ENCODE measurements at places on chromosomes 16 and 17.

- no peak for DNase-seq
Measured at GRCh38 chr17:71335212-71335611, 785.6 kb upstream of the SOX9 start.

- DNase-seq: peak; percentile 66
Measured at GRCh38 chr17:27563532-27563931, 67.5 kb upstream of the LGALS9 start.

- DNase-seq: no peak
Measured at GRCh38 chr17:33929181-33929724, 325.8 kb upstream of the CCL2 start.

DNA sequence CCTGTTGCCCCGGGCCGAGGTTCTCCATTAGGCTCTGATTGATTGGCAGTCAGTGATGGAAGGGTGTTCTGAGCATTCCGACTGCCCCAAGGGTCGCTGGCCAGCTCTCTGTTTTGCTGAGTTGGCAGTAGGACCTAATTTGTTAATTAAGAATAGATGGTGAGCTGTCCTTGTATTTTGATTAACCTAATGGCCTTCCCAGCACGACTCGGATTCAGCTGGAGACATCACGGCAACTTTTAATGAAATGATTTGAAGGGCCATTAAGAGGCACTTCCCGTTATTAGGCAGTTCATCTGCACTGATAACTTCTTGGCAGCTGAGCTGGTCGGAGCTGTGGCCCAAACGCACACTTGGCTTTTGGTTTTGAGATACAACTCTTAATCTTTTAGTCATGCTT, 74.2 kb downstream of the HAPSTR1 start:
- DNase-seq: no peak

GRCh38 chr16:65305266-65305959, 183.6 kb upstream of the CDH11 start:
- DNase-seq: no peak

GRCh38 chr16:53094013-53094630, 39.3 kb downstream of the CHD9 start:
- peak; percentile 68 for DNase-seq

GRCh38 chr17:30513346-30513745, 36.1 kb downstream of the GOSR1 start:
- DNase-seq: no peak

- no peak for DNase-seq
Measured at GRCh38 chr17:75814900-75815373, 29.3 kb downstream of the UNC13D start.

GRCh38 chr16:72680732-72681131, 367.2 kb downstream of the ZFHX3 start:
- no peak for DNase-seq

DNA sequence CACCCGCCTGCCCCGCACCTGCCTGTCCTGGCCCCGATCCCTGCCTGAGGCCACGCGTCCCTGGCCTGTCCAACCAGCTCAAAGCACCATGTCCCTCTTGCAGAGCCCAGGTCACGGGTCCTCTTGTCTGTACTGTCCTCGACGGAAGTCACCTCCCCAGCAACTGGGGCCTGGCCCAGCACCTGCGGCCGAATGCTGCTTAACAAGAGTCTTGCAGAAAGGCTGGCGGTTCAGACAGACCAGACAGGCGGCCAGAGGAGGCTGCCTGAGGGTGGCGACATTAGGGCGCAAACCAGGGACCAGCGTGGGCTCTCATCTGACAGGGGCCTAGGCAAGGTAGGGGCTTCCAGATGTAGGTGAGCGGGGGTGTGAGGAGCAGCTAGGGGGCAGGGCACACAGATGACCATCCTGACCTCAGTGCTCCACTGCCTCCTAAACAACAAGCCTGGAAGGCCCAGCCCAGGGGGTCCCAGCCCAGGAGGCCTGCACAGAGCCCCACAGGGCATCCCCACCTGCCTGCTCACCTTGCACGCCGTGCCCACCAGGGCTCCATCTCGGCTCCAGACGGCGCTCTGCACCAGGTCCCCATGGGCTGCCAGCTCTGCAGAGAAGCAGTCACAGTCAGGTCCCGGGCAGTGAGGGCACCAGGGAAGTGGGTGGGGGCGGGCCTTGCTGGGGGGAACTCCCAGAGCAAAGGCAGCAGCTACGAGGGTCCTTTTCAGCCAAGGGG, 11.3 kb downstream of the CORO7 start:
- no peak for DNase-seq

DNA sequence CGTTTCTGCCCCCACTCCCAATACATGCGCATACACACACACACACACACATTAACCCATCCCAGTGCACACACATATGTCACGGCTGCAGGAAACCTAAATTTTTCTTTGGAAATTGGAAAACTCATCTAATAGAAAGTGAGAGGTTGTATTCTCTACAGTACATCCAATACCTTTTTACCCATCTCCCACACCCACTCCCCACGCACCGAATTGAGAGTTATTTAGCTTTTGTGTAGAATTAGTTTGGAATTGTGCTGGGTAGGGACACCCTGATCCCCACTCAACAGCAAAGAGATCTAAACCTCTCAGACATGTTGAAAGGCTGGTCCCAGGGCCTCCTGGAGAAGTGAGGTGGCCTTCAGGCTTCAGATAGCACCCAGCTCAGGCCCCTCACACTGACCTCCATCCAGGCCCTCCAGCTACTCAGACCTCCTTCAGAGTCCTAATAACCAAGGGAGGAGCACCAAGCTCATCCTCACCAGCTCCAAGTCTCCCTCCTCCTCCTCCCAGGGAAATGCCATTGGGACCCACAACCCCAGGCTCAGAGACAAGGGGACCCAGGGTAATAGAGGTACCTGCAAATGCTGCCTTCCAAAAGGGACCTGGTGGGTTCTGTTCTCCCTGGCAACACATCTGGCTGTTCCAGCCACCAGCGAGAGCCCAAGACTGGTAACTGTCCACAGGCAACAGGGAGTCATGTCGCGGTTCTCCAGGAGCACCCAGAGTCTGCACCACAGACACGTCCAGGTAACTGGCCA, 955 bp downstream of the HOXB13 start:
- DNase-seq: no peak

DNA sequence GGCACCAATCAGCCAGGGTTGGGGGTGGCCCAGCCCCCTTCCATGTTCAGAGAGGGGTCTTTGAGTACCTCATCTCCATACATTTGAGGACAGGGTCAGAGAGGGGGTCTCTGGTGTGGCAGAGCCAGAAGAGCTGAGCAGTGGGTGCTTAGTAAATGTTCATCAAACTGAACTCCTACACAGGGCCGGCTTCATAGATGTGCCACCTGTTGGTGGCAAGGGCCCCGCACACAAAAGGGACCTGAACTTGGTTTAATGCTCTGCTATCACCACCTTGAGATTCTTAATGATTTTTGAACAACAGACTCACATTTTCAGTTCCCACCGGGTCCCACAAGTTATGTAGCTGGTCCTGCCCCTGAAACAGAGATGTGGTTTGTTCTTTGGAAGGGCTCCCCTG, 9.0 kb upstream of the C1QL1 start:
- no peak for DNase-seq

DNA sequence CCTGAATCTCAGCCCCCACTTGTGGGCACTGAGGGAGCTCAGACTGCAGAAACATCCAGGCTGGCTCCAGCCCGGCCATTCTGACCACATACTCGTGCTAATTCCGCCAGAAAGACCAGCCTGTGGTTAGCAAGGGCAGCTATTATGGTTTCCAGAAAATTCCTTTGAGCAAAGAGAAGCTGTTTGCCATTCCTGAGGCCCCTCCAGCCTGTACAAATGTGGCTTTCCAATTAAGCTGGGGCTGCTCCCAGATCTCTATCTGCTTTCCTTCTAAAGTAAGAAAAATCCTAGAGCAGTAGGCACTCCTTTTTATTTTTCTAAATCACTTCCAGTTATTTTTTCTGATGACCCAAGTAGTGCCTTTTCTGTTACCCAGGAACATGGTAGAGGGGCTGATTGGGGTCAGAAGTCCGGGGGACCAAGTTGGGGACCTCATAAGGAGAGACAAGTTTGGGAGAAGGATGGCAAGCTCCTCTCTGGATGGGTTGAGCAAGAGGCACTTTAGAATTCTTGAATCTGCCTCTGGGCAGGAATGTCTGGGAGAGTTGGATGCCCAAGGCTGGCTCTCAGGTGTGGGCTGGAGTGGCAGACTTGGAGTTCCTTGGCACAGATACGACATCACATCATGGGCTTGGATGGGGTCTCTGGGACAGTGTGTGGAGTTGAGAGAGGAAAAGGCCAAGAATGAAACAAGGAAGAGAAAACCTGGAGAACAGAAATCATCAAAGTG, 83.3 kb upstream of the TNRC6C start:
- no peak for DNase-seq

DNA sequence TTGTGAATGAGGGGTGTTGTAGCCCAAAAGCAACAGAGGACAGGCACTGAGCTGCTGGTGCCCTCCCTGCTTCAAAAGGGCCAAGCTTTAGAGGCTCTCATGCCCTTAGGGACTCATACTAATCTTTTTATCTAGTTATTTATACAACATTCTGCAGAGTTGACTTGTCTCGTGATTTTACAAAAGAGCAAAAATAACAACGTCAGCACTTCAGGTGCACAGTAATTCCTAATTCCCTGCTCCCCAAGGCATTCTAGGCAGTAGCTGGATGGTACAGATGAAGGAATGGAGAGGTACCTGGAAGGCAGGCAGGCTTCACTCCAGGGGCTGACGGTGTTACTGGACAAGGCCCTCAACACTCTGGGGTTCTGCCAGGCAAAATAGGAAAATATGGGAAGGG, 406.7 kb upstream of the CCL2 start:
- no peak for DNase-seq

- DNase-seq: no peak
Measured at GRCh38 chr16:66695935-66696668, 441 bp downstream of the CMTM4 start.

- DNase-seq: peak; percentile 15
Measured at GRCh38 chr17:79294459-79295071, 219.9 kb downstream of the ENGASE start.

DNA sequence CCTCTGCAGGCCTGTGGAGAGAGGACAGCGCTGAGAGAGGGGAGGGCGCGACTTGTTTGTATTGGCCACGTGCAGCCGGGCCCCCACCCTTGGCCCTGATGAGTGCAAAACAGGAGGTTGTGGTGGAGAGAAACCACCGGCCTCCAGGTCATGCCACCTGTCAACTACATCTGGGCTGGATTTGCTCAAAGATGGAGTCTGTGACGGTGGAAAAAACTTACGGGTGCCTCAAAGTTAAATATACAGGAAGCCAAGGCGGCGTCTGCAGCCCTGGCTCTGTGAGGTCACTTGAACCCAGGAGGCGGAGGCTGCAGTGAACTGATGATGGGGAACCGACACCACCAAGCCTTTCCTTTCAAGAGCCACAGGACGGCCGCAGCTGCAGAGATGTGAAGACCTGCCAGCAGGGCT, 15.7 kb downstream of the C16orf74 start:
- no peak for DNase-seq

DNA sequence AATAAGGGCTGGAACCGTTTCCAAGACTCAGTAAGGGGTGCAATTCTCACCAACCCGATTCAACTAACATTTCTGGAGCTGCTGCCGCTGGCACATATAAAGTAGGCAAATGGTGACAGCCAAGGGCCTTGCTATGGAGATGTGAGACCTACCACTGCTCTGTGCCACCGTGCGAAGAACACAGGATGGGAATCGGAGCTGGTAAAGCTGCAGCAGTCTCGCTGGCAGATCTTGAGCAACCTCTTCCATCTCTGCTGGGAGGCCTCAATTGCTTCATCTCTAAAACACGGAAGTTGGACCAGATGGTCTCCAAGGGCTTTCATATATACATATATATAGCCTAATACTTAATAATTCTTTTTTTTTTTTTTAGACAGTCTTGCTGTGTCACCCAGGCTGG, 128.9 kb upstream of the RCVRN start:
- no peak for DNase-seq

GRCh38 chr17:180381-181244, 837 bp downstream of the DOC2B start:
- DNase-seq: no peak

DNA sequence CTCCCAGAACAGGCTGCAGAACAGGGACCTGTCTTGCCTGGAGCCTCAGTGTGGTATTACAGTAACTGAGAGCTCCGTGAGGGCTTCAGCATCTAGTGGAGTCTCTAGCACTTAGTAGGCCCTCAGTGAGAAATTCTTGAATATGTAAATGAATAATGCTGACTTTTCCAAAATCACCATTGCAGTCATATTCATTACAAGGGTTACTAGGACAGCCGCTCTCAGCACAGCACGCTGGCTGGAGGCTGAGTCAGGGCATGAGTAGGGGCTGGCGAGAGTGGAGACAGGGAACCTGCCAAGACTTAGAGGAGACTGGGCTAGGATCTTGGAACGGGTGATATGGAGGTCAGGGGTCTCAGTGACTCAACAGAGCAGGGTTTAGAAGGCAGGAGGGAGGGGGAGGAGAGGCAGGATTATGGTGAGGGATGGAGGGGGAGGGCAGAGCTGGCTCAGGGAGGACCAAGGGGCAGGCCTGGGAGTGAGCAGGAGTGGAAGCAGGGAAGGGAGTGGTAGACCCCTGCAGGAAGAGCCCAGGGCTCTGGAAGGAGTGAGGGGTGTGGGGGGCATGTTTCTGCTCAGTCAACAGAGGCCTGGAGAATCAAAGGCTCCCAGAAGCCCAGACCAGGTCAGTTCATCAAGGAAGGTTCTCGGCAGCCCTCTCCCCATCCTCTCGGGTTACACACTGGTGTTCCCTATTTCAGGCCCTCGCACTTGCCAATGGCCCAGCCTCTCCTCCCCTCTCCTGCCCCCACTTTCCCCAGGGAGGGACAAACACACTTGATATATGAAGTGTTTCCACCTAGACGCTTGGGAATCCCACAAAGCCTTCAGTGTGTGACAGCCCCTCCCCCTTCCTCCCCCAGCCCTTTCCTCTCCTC, 42.3 kb downstream of the FZD2 start:
- no peak for DNase-seq

DNA sequence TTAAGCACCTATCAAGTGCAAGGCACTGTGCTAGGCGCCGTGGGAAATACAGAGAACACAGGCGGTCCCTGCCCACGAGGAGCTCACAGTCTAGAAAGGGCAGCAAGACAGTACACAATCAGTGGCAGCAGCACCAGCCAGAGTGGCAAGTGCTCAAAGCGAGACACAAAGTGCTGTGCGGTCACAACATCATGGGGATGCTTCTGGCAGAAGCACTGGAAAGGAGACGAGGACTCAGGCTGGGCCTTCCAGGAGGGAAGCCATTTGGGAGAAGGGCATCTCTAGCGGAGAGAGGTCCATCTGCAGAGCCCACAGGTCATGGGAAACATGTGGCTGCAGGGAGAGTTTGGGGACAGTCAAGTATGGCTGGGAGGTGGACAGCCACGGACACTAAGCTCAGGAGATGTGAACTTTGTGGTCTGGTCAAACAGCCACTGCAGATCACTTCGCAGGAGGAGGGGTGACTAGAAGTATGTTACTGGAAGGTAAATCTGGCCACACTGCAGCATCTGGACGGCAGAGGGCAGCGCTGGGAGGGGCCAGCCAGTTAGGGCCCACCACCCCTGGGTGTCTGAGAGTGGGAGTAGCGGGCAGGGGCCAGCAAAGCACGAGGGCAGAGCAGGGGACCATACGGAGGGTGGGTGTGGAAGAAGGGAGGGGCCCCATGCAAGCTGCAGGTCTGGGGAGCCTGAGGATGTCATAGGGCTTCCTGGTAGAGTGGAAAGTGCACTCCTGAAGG, 71.1 kb downstream of the N4BP1 start:
- peak; percentile 40 for DNase-seq

- no peak for DNase-seq
Measured at GRCh38 chr16:57981636-57982035, 10.7 kb upstream of the CNGB1 start.

All from dermis microvascular lymphatic vessel endothelial cell (primary cell).